Naive thymus-derived CD4-positive, alpha-beta T cell (primary cell): ENCODE measurements at places on chromosomes 2 and 18. TPM values are rescaled to one million over a fixed set of nuclear protein-coding genes. Genes with fewer than 3 reads are reported as not detected.

Gene CD8B
- total RNA-seq = 0.64 and 1.1 TPM in 2 replicates

Gene ANKRD62
- total RNA-seq = not detected

Gene UGT1A8
- total RNA-seq = not detected

Gene CEBPZOS
- 29.0 TPM for total RNA-seq

Gene SCTR
- total RNA-seq = not detected

Gene CTIF
- 1.3 TPM for total RNA-seq

Gene TMEFF2
- not detected in 2 replicates for total RNA-seq

Gene SEC11C
- 41.4 TPM for total RNA-seq

Gene STPG4
- total RNA-seq = 0.24 TPM

Gene CAMKMT
- total RNA-seq = 20.8 TPM

Gene QPCT
- 15.1 TPM for total RNA-seq

Gene NEU4
- total RNA-seq = 0.13 and 1.1 TPM in 2 replicates
